ENCODE measurements at places on chromosomes 7 and 10.

- no peak for DNase-seq
These were observed 35.1 kb upstream of the PCGF5 start for GRCh38 chr10:91185239-91185875.

DNA sequence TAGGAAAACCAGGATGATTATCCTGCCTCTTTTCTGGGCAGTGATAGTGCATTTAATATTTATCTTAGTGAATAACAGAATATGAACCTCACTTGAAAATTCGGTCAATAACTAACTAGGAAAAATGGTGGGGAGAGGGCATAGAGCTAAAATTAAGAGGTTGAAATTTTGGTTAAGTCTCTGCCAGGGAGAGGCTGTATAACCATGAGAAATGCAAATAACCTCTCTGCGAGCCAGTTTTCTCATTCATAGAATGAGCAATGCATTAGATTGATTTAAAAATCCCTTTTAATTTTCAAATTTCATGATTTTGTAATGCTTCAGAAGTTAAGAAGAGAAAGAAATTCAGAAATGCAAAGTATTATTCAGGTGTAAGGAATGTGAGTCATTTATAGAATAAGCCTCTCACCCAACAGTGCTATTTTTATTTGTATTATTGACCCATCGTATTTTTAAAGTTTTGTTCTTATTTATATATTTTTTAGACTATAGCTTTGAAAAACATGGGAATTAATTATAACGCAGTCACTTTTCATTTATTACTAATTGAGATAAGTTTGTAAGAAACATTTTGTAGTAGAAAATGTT is 104.7 kb downstream of the PHF14 start:
- no peak for DNase-seq

DNA sequence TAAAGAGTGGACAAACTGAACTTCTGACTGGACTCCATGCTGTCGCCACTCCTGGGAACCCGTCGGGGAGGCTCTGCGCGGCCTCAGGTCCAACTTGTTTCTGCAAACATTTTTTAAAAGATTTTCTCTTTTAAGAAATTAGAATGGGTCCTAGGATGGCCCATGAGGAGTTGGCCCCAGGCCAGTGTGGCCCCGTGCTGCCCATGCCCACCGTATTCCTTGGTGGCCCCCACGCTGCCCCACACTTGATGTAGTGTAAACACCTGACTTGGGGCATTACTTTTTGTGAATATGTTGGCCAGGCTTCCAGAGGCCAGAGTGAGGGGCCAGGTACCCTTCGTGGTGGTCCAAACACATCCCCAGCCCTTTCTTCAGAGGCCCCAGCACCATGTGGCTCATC is 19.3 kb downstream of the ZNF316 start:
- DNase-seq: no peak

- peak; percentile 89 for DNase-seq
These were observed at the start of gene GRB10 for GRCh38 chr7:50782375-50783208. Gene GRB10 (minus strand): TSS chr7:50782896. CDS start chr7:50732322, 50,574 bp downstream.

GRCh38 chr7:96697822-96698221 is 11.8 kb downstream of the SEM1 start:
- DNase-seq: no peak

- no peak for DNase-seq
These were observed 24.3 kb upstream of the GNAI1 start for GRCh38 chr7:80110376-80110775.

DNA sequence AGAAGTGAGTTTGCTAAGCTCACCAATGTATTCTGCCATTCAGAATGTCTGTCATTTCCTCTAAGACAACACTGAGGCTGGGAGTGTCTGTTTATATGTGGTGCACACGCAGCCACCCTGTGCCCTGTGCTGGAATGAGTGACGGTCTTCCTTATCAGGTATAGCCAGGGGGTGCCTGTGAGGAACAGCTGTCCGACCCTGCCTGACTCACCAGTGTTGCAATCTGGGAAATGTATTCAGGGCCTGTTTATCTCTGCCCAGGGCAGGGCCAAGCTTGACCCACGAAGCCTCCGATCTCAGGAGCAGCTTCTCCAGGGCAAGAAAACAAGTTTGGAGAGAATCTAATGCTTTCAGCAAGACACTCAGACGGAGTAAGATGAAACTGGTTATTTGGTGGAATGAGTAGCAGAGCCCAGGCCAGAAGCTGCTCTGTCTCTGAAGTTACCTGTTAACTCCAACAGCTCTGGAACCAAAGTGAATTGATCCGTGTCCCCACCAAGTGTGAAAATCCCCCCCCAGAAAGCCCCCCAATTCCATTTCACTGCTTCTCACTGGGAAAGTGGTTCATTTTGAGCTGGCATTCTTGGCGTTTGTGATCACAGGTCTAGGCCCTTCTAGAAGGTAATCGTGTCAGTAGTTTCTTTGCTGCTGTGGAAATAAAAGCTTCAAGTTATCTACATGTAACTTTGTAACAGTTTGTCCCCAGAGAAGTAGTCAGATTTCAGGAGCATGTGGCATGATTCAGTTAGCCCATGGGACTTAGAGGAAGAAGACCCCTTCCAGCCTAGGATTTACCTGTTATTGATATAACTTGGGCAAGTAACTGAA is 6.1 kb upstream of the UBE2H start:
- DNase-seq: no peak

GRCh38 chr10:49744924-49745605 is 17.1 kb downstream of the OGDHL start:
- DNase-seq: no peak

GRCh38 chr7:152180587-152180986 is 155.1 kb downstream of the GALNT11 start:
- peak; percentile 15 for DNase-seq

DNA sequence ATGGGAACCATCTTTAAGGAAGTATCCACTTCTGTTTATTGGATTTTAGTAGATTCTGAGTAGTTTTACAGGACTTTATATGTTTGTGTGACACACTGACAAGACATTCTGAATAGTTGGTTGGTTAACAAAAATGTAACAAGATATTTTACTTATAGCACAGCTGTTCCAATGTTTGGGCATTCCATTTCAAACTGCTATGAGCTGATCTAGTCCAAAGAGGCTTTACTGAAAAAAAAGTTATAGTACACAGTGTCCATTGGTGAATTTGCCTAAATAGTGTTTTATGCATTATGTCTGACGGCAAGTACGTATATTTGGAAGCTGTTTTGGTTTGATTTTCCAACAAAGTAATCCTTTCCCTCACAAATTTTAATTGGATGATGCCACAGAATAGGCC is 99.1 kb downstream of the SAMD9 start:
- no peak for DNase-seq

GRCh38 chr7:38673795-38674194 is 42.6 kb upstream of the AMPH start:
- peak; percentile 10 for DNase-seq

- no peak for DNase-seq
These were observed 115.9 kb downstream of the ZMIZ1 start for GRCh38 chr10:79184657-79185056.

DNA sequence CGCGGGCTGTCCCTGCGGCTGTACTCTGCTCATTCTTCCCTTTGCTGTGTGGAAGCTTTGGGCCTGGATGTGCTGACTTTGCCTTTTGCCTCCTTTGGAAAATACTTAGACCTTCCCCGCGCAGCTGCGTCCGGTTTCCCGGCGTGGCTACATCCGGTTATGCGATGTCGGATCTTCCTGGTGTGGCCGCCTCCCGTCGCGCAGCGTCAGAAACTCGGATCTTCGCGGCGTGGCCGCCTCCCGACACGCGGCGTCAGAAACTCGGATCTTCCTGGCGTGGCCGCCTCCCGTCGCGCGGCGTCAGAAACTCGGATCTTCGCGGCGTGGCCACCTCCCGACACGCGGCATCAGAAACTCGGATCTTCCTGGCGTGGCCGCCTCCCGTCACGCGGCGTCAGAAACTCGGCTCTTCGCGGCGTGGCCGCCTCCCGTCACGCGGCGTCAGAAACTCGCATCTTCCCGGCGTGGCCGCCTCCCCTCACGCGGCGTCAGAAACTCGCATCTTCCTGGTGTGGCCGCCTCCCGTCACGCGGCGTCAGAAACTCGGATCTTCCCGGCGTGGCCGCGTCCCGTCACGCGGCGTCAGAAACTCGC is 50.2 kb upstream of the SUN1 start:
- DNase-seq: no peak
